ENCODE measurements at places on chromosomes 7 and 10. TPM values are rescaled to one million over a fixed set of nuclear protein-coding genes. Genes with fewer than 3 reads are reported as not detected.

GRCh38 chr10:63696205-63696604 lies 175.0 kb downstream of the REEP3 start:
- no peaks in the 10 kb centered on the region for H3K27me3 ChIP-seq
- no peak for DNase-seq
- H3K36me3 ChIP-seq, result no peaks in the 10 kb centered on the region
- peaks cover 5% of the 10 kb centered on the region for H3K4me1 ChIP-seq

GRCh38 chr10:95295031-95295755 lies 4.4 kb upstream of the PDLIM1 start:
- H3K4me1 ChIP-seq, result no peaks in the 10 kb centered on the region
- no peak overlapping the region for H3K27ac ChIP-seq
- peak overlapping the region; percentile 27 for H3K4me3 ChIP-seq
- no peaks in the 10 kb centered on the region for H3K27me3 ChIP-seq
- DNase-seq, result peak; percentile 27
- no peaks in the 10 kb centered on the region for H3K36me3 ChIP-seq

Gene EPDR1
- polyA plus RNA-seq, result 73.7 TPM

- H3K27ac ChIP-seq, result peak overlapping the region; percentile 11
- H3K27me3 ChIP-seq, result no peaks in the 10 kb centered on the region
- H3K4me1 ChIP-seq, result peaks cover 13% of the 10 kb centered on the region
- DNase-seq, result peak; percentile 79
Measured at GRCh38 chr7:120996333-120996987, 7.9 kb downstream of the CPED1 start.

- H3K4me3 ChIP-seq, result no peak overlapping the region
- H3K27ac ChIP-seq, result no peak overlapping the region
- DNase-seq, result no peak
- H3K36me3 ChIP-seq, result no peaks in the 10 kb centered on the region
- no peaks in the 10 kb centered on the region for H3K4me1 ChIP-seq
Measured at GRCh38 chr7:101998906-101999240, 181.4 kb downstream of the CUX1 start.

- no peak overlapping the region for H3K27ac ChIP-seq
- DNase-seq, result no peak
- no peaks in the 10 kb centered on the region for H3K36me3 ChIP-seq
- no peaks in the 10 kb centered on the region for H3K4me1 ChIP-seq
- no peak overlapping the region for H3K4me3 ChIP-seq
- no peaks in the 10 kb centered on the region for H3K27me3 ChIP-seq
Measured at GRCh38 chr10:61480208-61480607, 27.0 kb upstream of the TMEM26 start.

Gene MEST
- polyA plus RNA-seq, result 19.3 TPM

DNA sequence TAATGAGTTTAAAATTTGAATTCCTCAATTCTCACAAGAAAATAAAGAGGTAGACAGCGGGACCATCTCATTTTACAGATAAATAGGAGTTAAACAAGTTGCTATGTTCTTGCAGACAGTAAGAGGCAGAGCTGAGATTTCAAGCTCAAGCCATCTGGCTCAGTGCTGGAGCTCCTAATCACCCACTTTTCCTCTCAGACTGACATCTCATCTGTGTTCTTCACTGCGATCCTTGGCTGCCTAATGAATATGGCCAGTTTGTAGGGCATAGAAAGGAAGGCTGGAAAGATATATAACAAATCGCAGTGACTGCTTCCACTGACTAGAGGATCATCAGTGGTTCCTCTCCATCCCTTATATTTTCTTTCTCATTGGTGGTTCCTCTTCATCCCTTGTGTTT lies 151.2 kb downstream of the MPP7 start:
- no peak overlapping the region for H3K27ac ChIP-seq
- H3K36me3 ChIP-seq, result no peaks in the 10 kb centered on the region
- no peak for DNase-seq
- no peaks in the 10 kb centered on the region for H3K4me1 ChIP-seq

Gene LMBR1
- polyA plus RNA-seq, result 50.7 TPM

Gene ITGB8
- polyA plus RNA-seq, result 3.7 TPM

Gene EMX2
- polyA plus RNA-seq, result 62.1 TPM

- H3K4me1 ChIP-seq, result peaks cover 5% of the 10 kb centered on the region
- peak; percentile 23 for DNase-seq
- H3K36me3 ChIP-seq, result no peaks in the 10 kb centered on the region
- H3K4me3 ChIP-seq, result peak overlapping the region; percentile 97
Measured at GRCh38 chr7:139358541-139359365, 941 bp upstream of the LUC7L2 start.

Gene LIPM
- not detected for polyA plus RNA-seq

DNA sequence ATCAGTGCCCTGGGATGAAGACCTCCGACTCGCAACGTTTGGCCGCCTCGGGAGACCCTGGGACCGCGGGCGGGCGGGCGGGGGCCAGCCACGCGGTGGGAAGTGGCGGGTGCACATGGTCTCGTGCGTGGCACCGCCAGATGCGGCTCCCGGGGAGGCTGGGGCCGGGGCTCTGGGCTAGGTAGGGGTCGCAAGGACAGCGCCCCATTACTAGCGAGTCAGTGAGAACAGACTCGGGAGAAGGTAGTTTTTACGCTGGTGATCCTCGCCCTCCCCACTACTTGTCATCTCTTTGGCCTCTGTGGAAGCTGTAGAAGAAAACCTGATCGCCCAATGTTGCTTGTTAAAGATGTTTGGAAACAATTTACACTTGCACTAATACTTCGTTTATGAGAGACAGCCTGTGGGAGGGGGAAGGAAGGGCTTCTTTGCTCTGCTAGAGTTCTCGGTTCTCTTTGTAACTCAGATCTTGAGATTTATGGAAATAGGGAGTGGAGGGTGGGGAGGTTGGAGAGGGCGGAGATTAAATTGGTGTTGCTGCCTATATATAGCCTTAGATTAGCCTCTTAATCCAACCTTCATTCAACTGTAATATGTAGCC lies 591 bp downstream of the BZW2 start:
- no peaks in the 10 kb centered on the region for H3K36me3 ChIP-seq
- DNase-seq, result no peak
- no peaks in the 10 kb centered on the region for H3K27me3 ChIP-seq
- peaks cover 2% of the 10 kb centered on the region for H3K4me1 ChIP-seq

GRCh38 chr10:83930-84530 lies 34.9 kb upstream of the TUBB8 start:
- no peak overlapping the region for H3K4me3 ChIP-seq
- H3K27me3 ChIP-seq, result no peaks in the 10 kb centered on the region
- no peaks in the 10 kb centered on the region for H3K36me3 ChIP-seq
- H3K4me1 ChIP-seq, result no peaks in the 10 kb centered on the region
- H3K27ac ChIP-seq, result no peak overlapping the region

DNA sequence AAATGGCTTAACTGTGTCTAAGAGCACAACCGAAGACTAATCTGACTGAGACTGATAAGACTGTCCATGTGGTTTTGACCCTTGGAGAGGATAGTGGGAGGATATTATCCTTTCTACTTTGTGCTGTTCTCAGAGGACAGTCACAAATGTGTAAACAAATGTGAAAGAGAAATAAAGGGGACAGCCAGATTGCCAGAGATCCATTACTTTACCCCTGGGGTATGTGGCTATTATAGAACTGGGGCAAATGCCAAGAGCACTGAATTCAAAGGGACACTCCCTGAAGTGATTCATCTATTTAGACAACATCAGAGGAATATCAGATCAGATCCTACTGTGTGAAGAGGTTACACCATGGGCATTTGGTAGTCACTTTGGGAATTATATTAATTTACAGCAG lies 154.7 kb downstream of the RNLS start:
- H3K27me3 ChIP-seq, result no peaks in the 10 kb centered on the region
- no peak for DNase-seq
- H3K4me1 ChIP-seq, result no peaks in the 10 kb centered on the region
- H3K36me3 ChIP-seq, result no peaks in the 10 kb centered on the region
- H3K27ac ChIP-seq, result no peak overlapping the region

DNA sequence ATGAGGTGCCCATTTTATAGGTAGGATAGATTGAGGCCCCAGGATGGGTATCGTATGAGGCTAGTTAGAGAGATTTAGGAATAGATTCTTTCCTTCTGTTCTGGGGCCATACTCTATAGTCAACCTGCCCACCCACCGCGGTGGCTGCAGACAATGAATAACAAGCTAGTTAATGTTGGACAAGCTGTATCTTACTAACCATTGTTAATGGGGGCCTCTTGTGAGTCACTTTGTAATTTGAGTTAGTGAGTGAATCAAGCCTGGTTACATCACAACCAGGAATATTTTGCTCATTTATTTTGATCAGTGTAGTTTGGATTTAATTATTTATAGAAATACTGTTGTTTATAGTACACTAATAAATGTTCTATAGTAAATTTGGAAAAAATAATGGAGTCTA lies 7.3 kb downstream of the SORCS3 start:
- no peak overlapping the region for H3K4me3 ChIP-seq
- no peaks in the 10 kb centered on the region for H3K36me3 ChIP-seq
- DNase-seq, result no peak
- no peak overlapping the region for H3K27ac ChIP-seq
- no peaks in the 10 kb centered on the region for H3K4me1 ChIP-seq

DNA sequence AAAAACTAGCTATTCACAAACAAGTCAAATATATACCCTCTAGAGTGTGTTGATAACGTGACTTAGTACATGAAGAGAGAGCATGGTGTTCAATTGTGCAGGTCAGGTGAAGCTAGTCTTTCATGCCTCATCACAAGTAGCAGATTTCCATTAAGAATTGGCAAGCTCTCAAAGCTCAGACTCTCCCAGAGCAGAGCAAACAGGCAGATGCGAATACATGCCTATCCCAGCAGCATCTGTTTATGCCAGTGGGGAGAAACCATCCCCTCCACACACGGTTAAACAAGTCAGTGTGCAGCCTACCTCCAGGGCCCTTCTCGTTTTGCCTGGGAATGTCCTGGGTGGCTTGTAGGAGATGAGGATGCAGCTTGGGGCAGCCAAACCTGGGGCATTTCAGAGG lies 532.5 kb upstream of the C7orf33 start:
- no peak overlapping the region for H3K4me3 ChIP-seq
- no peak for DNase-seq
- H3K27me3 ChIP-seq, result no peaks in the 10 kb centered on the region
- H3K27ac ChIP-seq, result no peak overlapping the region
- no peaks in the 10 kb centered on the region for H3K36me3 ChIP-seq

- H3K4me3 ChIP-seq, result no peak overlapping the region
- no peaks in the 10 kb centered on the region for H3K27me3 ChIP-seq
- no peak overlapping the region for H3K27ac ChIP-seq
Measured at GRCh38 chr7:4784799-4785198, 9.4 kb downstream of the AP5Z1 start.
